ENCODE measurements at places on chromosomes 1 and 21.

DNA sequence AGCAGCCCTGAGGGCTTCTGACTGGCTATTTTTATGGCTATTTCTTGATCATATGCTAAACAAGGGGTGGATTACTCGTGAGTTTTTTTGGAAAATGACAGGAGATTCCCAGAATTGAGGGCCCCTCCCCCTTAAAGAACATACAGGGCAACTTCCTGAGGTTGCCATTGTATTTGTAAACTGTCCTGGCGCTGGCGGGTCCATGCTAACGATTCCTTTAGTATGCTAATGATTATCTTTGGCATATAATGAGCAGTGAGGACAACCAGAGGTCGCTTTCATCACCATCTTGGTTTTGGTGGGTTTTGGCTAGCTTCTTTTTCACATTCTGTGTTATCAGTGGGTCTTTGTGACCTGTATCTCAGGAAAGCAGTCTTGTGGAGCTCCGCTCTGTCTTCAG is 24.1 kb downstream of the FMN2 start:
- DNase-seq, result no peak

GRCh38 chr1:208600456-208601190 is 356.4 kb upstream of the PLXNA2 start:
- DNase-seq, result no peak

GRCh38 chr1:2501820-2502119 is 24.6 kb downstream of the PANK4 start:
- no peak for DNase-seq

GRCh38 chr1:46423574-46424240 is 29.6 kb downstream of the FAAH start:
- DNase-seq, result no peak

GRCh38 chr1:152623203-152623844 is 421 bp upstream of the LCE3A start:
- DNase-seq, result no peak

DNA sequence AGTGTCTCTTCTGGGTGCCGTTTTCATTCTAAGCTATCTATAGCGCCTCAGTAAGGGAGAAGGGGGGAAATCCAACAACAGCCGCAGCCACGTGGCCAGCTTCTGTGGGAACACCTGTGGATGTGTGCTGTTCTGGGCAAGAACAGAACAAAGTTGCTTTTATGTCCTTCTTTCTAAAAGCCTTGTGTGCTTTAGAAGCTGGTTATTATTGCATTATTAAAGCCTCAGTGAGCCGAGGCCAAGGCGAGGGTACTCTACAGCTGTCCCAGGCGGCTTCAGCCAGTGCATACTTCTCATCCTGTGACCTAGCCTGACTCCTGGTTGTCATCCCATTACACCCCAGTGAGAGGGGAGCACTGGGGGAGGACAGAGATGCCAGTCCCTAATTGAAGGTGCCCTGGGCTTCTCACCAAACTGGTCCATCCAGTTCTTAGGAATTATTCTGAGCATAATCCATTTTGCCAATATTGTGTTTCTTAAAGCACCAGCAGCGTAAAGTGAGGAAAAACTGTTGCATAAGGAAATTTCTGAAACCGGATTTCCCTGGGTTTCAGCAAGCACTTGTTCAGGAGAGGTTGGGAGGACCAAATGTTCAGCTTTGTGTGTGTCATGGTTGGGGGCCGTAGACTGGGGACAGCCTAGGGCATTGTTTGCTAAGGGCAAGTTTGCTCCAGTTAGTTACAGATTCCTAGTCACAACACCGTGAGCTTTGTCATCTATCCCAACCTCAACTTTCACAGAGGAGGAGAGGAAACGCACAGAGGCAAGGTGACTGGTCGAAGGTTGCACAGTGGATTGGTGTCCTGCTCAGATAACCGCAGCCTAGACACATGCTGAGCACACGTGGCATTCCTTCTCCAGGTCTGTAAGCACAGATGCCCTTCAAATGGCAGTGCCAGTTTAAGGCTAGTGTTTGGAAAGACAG is 61.0 kb upstream of the ATP1A1 start:
- DNase-seq, result no peak

GRCh38 chr1:189500778-189501177 is 976.9 kb downstream of the BRINP3 start:
- DNase-seq, result no peak

DNA sequence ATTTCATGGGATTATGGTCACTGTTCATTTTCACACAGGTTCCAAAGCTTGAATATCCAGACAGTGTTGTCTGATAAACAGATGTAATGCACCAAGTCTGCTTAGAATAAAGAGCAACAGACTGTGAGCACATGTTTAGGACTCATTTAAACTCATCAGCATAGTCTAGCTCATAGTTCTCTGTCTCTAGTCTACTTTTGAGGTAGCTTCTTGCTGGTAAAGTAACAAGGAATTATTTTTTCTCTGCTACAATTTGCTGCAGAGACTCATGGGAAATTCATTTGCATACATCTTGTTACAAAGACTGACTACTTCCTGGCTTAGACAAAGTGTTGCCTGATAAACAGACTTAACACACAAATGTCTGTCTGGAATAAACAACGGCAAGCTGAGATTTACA is 187.2 kb downstream of the NFIA start:
- no peak for DNase-seq

DNA sequence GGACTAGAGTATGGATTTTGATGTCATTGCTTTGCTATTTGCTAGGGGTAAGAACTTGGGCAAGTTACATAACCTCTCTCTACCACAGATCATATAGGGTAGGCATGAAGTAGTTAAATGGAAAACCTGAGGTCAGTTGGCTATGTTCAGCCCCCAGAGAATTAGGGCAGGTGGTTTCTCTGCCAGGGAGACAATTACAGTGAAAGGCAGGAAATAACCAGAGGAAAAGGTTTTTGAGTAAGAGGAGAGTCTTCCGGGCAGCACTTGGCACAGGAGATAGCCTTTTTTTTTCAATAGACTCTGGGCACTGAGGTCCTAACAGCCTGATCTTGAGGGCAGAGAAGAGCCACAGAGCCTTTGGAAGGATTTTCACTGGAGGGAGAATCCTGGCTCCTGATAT is 16.7 kb upstream of the SERBP1 start:
- DNase-seq, result no peak

- no peak for DNase-seq
Observed at GRCh38 chr21:45887788-45888187, 93.8 kb upstream of the COL6A1 start.

DNA sequence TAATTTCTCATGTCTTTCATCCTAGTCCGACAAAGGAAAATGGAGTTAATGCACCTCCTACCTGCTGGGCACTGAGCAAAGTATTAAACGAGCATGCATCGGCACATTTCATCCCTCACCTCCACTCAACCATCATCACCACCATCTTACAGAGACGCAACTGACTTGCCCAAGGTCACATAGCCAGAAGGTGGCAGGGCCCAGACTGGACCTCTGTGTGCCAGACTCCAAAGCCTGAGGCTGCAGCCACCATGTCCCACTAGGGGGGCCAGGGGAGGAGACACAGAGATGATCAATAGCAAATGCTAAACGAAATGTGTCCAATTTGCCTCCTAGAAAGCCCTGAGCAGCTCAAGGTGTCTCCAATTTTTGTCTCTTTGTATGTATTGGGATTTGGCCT is 163.7 kb upstream of the EDN2 start:
- DNase-seq, result no peak

- no peak for DNase-seq
Observed at GRCh38 chr1:111739925-111740765, 950 bp upstream of the INKA2 start.

DNA sequence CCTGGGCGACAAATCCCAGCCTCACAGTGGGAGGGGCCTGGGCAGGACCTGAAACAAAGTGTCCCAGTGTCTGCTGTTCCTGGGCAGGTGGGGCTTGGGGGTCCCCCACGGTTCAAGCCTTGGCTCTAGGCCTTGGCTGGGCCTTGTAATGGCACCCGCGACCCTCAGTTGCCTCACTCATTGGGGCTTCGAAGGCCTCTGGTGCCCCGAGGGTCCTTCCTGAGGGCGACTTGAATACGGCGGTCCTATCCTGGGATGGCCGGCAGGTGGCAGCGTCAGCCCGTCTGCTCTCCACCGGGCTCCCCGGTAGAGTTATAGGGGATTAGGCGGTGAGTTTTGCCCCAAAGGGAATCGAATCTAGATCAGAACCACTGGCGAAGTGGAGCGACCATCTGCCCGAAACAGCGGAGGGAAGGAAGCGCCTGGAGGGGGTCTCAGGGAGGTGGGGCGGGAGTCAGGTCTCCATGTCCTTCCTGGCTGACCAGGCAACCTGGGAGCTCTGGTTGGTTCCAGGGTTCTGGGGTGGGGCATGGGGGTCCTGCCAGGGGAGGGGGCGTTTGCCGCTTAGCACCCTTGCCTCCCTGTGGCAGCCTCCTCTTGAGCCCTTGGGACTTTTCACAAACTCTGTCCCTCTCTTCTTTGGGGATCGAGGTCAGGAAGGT is 2.1 kb upstream of the PEX10 start:
- DNase-seq, result peak; percentile 79

All from activated CD4-positive, alpha-beta T cell treated with anti-CD3 and anti-CD28 coated beads, Interleukin-2, amount 50 U/mL, for 4 hours (primary cell).